Myometrial cell (primary cell): ENCODE measurements at places on chromosomes 7 and 10. TPM values are rescaled to one million over a fixed set of nuclear protein-coding genes. Genes with fewer than 3 reads are reported as not detected.

Gene CTAGE4
- 0.71 TPM in 1 of 2 replicates, not detected in the other for total RNA-seq

Gene WEE2
- total RNA-seq: not detected in 2 replicates

Gene XRCC2
- total RNA-seq: 2.3 and 2.8 TPM in 2 replicates

Gene HGF
- total RNA-seq: 167 and 209 TPM in 2 replicates

Gene HMX2
- total RNA-seq: not detected in 2 replicates

Gene DNAJC1
- 38.1 and 45.4 TPM in 2 replicates for total RNA-seq

Gene TMEM196
- total RNA-seq: not detected in 2 replicates

Gene ZPBP
- not detected in 2 replicates for total RNA-seq
